ENCODE measurements at places on chromosomes 2 and 18.
A peak's percentile ranks its signal among the peaks of the same experiment; 100 is the strongest.

DNA sequence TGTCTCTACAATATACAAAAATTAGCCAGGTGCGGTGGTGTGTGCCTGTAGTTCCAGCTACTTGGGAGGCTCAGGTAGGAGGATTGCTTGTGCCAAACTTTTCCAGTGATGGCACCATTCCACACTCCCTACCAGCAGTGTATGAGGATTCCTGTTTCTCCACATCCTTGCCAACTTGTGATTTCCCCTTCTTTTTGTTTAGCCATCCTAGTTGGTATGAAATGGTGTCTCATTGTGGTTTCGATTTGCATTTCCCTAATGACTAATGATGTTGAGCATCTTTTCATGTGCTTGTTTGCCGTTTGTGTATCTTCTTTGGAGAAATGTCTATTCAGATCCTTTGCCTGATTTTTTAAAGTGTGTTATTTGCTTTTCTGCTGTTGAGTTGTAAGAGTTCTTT, 41.0 kb downstream of the EPB41L5 start:
- DNase-seq: no peak

GRCh38 chr2:68726608-68727367, 7.8 kb upstream of the ARHGAP25 start:
- DNase-seq: no peak

- DNase-seq: no peak
Measured at GRCh38 chr18:74264303-74265020, 27.3 kb downstream of the CYB5A start.

- peak; percentile 18 for DNase-seq
Measured at GRCh38 chr2:171342067-171342413, 91.8 kb downstream of the METTL8 start.

GRCh38 chr2:171893196-171893823, 734 bp downstream of the SLC25A12 start:
- peak; percentile 80 for DNase-seq

DNA sequence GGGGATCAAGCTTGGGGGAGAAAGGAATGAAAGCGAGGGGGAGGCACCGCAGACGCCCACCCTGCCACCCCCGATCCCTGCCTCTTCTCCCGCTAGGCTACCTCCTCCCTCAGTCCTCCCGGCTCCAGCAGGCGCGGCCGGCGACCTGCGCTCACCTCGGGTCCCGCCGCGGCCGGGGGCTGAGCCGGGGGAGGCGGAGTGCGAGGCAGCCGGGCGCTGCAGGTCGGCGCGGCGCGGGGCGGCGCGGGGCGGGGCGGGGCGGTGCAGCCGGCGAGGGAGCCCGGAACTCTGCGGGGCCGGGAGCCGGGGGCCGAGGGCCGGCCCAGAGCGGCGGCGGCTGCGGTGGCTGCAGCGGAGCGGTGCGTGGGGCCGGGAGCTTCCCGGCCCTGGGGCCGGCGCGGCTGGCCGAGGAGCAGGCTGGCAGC, 477 bp downstream of the ACVR1 start:
- DNase-seq: peak; percentile 69

GRCh38 chr2:30789670-30790210, 17.5 kb downstream of the CAPN13 start:
- DNase-seq: no peak

- no peak for DNase-seq
Measured at GRCh38 chr18:9096685-9097084, 5.8 kb upstream of the NDUFV2 start.

DNA sequence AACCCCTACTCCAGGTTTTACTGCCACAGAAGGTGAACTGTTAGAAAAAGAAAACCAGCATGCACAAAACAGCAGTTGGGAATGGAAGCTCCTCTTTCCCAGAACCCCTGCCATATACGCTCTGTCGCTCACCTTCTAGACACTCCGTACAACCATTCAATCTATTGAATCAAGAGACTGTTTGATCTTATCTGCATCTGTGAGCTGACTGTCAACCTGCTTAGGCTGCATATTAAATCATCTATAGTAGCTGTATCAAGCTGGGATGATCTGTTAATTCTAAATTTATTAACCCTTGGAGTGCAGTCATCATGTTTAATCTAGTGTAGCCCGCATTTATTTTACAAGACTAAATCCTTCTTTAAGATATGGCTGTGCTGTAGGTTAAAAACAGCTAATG, 13.6 kb upstream of the BCL11A start:
- no peak for DNase-seq

GRCh38 chr2:156864325-156864724, 393.2 kb upstream of the GALNT5 start:
- DNase-seq: peak; percentile 28

GRCh38 chr18:9757827-9758621, 49.9 kb downstream of the RAB31 start:
- DNase-seq: no peak

- DNase-seq: no peak
Measured at GRCh38 chr2:64708829-64709228, 55.1 kb upstream of the SERTAD2 start.

Measured in NCI-H69 (cell line).